GM12865 (cell line): ENCODE measurements at places on chromosomes 16 and 17.

- no peak for DNase-seq
Measured at GRCh38 chr16:22139008-22139407, 23.3 kb upstream of the SDR42E2 start.

- DNase-seq: no peak
Measured at GRCh38 chr17:64472564-64472963, 23.6 kb downstream of the MILR1 start.

DNA sequence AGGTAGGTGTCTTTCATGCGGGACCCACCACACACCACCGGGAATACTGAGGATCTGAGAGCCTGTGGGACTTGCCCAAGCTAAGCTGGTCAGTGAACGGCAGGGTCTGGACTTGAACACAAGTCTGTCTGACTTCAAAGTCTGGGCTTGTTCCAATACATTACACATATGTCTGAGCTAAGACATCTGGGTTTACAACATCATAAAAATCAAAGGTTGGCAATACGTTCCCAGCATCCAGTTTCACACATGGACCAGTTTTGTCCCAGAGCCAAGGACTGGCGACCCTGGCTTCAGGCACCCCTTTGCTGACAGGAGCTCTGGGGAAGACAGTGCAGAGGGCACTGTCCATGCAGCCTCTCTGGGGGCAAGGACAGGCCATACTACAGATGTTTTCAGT is 27.9 kb upstream of the AXIN2 start:
- DNase-seq: no peak

GRCh38 chr17:78252111-78252634 is 20.7 kb downstream of the TMEM235 start:
- DNase-seq: peak; percentile 69

- DNase-seq: peak; percentile 56
Measured at GRCh38 chr17:14302091-14302430, 1.2 kb downstream of the HS3ST3B1 start.

DNA sequence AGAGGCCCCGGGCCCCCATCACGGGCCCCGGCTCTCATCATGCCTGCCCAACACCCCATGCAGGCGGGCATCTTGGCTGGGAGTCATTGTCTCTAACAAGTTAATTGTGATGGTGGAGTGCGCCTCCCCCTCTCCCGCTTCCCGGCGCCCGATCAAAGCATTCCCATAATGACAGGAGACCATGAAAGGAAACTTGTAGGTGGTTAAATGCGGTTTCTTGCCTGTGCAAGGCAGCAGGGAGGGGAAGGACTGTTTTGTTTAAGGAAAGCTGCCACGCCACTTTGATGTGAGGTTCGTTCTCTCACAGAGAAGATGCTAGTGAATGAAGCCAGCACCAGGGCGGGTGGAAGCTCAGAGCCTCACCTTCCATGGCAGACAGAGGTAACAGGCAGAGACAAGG is 45.4 kb downstream of the C16orf78 start:
- DNase-seq: no peak

DNA sequence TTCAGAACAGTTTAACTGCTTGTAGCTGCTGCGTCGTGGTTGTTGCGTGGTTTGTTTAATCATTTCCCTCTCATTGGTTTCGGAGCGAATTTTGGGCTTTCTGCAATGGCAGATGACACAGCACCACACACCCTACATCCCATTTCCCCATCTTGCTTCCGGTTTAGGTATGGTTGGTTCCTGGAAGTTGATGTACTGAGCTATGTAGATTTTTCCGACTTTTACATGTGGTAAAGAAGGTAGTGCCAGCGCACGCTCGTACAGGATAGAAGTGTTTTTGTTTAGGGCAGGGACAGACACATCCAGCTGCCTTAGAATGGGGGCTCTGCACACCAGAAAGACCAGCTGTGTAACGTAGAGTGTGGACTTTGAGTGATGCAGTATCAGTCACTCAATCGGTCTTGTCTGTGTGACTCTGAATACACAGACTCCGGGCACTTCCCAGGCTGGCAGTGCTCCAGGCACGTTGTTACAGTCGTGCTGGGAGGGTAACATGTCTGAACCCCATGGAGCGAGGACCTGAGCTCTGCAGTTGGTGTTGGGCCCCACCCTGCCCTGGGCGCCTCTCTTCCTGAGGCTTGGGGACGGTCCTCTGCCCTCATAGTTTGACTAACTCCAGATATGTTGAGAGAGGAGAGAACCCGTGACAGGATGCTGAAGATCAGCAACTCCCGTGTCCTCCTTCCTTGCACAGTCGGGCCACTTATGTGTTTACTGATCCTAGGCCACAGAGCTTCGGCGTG is 172.0 kb upstream of the CHMP6 start:
- DNase-seq: no peak

- no peak for DNase-seq
Measured at GRCh38 chr16:20868890-20869289, 31.3 kb downstream of the DCUN1D3 start.

DNA sequence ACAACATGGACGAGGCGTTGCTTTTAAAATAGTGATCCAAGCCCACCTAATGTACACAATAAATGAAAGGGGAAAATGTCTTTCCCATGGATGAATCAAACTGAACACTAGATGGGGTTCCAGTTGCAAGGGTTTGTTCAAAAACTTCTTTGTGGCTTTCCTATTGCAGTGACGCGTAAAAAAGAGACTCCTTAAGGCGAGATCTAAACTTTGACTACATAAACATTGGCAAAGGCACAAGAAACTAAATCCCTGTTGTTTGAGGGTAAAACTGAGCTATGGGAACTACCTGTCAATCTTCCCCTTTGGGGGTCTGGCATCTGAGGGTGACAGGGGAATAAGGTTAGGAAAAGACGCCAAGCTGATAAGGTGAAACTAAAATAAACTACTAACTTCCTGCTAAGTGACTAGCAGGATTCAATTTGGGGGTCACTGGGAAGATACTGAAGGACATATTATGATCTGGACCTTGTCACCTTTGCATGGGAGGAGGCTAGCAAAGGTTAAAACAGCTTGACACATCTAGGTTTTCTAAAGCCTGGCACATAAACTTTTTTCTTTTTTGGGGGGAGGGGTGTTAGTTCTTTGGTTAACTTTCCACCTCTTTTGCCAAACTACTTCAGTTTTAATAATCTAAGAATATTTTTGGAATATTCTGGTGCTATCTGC is 4.7 kb downstream of the SALL1 start:
- no peak for DNase-seq

DNA sequence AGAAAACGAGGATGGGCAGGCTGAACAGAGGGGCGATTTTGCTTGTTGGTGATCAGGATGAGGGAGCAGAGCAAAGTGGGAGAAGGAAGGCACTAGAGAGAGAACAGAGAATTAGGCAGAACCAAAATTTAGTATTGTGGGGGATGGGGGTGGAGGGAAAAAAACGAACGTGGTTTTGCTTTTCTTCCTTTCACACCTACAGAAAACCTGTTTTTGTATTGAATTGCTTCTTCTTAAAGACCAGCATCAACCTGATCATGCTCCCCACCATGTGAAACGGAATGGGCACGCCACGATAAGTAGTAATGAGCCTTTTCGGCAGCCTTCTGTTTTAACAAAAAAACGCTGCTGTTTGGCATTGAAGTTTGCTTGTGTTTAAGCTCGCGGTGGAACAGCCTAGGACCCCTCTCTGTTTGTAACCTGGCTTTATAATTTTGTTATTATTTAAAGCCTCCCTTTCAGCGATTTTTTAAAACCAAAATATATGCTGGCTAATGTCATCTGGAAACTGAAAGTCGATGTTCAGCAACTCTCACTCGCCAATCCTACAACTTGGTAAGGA is 36.8 kb downstream of the ERCC4 start:
- no peak for DNase-seq

GRCh38 chr16:89574681-89575246 is 794 bp upstream of the CPNE7 start:
- peak; percentile 73 for DNase-seq

- DNase-seq: peak; percentile 33
Measured at GRCh38 chr17:58556833-58557250, 42.4 kb upstream of the MTMR4 start.

DNA sequence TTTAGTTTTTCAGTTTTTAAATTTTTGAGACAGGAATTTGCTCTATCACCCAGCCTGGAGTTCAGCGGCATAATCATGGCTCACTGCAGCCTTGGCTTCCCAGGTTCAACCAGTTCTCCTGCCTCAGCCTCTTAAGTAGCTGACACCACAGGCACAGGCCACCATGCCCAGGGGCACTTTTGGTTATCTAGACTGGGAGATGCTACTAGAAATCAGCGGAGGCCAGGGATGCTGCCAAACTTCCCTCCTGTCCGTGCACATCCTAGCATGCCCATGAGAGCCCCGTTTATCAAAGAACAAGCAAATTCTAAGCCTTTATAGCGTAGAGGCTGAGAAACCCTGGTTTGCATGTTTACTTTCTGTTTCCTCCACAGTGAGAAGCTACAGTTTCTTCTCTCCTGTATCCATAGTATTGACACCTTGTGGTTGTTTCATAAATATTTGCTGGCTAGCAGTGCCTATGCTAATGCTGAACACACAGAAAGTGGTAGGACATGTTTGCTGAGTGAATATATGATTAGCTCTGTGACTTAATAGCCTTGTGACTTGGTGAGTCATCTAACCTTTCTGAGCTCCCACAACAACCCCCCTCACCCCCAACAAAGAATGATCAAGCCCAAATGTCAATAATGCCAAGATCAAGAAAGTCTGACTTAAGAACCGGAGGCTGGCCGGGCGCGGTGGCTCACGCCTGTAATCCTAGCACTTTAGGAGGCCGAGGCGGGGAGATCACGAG is 39.2 kb upstream of the MAF start:
- no peak for DNase-seq

GRCh38 chr16:86133847-86134375 is 234.9 kb downstream of the IRF8 start:
- no peak for DNase-seq

- DNase-seq: no peak
Measured at GRCh38 chr17:61405686-61406536, 6.3 kb downstream of the TBX2 start.

GRCh38 chr16:67516296-67517154 is 12.1 kb upstream of the RIPOR1 start:
- no peak for DNase-seq
